ENCODE measurements at places on chromosomes 6 and 20.
A peak's percentile ranks its signal among the peaks of the same experiment; 100 is the strongest.

GRCh38 chr6:68634726-68635411, at the start of gene ADGRB3:
Gene ADGRB3 (plus strand): TSS chr6:68635282. CDS start chr6:68638676, 3,394 bp downstream.
- DNase-seq = peak; percentile 16

DNA sequence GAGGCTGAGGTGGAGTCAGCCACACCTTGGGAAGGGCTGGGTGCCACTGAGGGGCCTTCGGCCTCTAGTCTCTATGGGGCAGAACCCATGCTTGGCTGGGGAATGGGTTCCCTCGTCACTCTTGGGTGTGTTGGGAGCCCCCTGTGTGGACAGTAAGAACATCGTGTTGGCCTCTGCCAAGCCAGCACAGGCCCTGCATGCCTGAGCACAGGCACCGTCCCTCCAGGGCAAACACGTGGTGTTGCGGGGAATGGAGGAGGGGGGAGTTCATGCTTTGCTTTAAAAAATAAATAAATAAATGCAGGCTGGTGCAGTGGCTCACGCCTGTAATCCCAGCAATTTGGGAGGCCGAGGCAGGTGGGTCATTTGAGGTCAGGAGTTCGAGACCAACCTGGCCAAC, 63.0 kb downstream of the EZR start:
- no peak for DNase-seq

GRCh38 chr6:169035385-169036240, 218.0 kb downstream of the THBS2 start:
- no peak for DNase-seq

DNA sequence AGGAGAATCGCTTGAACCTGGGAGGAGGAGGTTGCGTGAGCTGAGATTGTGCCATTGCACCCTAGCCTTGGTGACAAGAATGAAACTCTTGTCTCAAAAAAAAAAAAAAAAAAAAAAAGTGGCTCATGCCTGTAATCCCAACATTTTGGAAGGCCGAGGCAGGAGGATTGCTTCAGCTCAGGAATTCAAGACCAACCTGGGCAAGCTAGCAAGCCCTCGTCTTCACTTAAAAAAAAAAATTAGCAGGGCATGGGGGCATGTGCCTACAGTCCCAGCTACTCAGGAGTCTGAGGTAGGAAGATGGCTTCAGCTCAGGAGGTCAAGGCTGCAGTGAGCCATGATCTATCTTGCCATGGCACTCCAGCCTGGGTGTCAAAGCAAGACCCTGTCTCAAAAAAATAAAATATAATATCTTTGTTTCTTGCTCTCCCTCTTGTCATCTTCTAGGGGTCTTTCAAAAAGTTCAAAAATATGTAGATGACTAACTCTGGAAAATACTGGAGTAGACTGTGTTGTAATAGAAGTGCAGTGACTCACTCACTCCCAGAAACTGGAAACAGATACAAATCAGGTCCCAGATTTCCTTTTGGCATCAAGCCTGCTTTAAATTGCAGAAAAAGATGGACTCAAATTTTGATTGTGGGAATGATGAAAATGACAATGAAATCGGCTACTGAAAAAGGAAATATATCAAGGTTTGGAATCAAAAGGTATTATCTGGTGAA, 2.8 kb upstream of the GINM1 start:
- no peak for DNase-seq

- no peak for DNase-seq
These were observed 67.3 kb downstream of the MDGA1 start for GRCh38 chr6:37630281-37630799.

All from stimulated activated CD4-positive, alpha-beta T cell treated with anti-CD3 and anti-CD28 coated beads, Interleukin-2, amount 100 ng/mL, for 48 hours (primary cell).